ENCODE measurements at places on chromosomes 4 and X.

- no peak for DNase-seq
Observed at GRCh38 chr4:136088211-136088867, 1444.0 kb downstream of the PCDH18 start.

DNA sequence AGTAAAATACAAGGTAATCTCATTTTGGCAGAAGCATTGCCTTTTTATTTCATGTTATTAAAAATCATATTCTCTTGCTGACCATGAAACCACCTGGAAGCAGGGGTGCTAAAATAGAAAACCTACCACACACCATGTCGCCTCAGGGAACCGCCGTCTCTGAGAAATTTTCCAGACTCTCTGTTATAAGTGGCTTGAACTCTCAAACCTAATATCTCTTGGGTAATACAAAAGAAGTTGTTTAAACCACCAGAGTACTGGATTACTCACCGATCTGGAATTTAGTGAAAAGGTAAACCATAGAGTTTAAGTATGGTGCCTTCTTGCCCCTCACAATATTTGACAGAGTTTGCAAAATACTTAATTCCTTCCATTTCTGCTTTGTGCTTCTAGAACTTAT is 27.7 kb downstream of the ENPP6 start:
- DNase-seq = peak; percentile 34

DNA sequence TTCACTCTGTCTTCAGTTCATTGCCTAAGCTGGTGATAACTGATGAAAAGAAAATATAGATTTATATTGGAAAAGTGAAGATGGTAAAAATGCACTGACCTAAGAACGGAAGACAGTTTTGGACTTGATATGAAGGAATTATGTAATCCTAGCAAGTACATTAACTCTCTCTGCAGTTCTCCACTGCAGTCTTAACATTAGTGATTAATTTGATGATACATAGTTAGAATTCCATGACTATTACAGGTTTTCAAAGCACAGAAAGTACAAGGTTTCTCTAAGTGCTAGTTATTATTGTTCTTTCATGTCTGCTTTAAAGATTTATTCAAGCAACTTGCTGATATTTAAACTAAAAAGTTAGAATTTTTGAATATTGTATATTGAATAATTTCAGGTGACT is 1591.7 kb upstream of the ADGRL3 start:
- peak; percentile 40 for DNase-seq

DNA sequence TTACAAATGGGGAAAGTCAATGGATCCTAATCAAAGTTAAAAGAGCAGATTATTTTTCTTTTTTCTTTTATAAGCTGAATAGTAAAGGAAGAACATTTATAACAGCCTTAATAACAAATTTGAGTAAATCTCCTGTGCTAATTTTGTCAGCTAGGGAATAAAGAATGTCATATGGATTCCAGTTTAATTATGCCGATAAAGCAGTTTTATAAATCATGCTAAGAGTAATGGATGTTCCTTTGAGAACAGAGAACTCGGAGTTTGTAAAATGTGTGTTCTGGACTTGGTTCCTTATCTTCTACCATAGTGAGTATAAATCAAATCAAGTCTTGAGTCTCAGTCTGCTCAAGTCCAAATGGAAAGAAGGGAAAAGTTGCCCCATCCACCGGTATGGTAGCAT is 180.3 kb upstream of the FTHL17 start:
- no peak for DNase-seq

- DNase-seq = no peak
Observed at GRCh38 chr4:168655182-168655581, 158.3 kb downstream of the PALLD start.

- peak; percentile 73 for DNase-seq
Observed at GRCh38 chr4:123352240-123352945, 44.2 kb upstream of the SPRY1 start.

DNA sequence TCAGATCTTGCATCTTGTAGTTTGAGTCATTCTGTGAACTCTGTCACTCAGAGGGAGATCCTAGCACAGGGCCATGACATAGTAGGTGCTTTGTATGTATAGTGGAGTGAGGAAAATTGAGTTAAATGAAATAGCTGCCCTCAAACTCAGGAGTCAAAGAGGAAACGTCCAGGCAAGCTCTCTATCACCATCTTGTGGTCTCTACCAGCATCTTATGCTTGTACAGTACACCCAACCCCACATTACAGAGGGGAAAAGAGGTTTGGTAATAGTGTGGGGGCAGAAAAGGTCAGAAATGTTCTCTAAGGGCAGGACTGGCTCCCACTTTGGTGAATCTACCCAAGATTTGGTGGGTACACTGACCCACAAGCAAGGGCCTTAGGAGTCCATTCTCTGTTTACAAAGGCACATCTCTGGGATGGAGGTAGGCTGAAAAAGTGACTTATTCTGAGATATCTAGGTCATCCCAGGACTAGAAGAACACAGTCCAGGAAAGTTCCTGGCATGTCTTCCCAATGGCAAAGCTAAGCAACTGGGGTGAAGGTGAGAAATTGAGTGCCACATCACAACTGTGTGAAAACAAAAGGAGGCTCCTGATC is 131.8 kb downstream of the OR13H1 start:
- no peak for DNase-seq

DNA sequence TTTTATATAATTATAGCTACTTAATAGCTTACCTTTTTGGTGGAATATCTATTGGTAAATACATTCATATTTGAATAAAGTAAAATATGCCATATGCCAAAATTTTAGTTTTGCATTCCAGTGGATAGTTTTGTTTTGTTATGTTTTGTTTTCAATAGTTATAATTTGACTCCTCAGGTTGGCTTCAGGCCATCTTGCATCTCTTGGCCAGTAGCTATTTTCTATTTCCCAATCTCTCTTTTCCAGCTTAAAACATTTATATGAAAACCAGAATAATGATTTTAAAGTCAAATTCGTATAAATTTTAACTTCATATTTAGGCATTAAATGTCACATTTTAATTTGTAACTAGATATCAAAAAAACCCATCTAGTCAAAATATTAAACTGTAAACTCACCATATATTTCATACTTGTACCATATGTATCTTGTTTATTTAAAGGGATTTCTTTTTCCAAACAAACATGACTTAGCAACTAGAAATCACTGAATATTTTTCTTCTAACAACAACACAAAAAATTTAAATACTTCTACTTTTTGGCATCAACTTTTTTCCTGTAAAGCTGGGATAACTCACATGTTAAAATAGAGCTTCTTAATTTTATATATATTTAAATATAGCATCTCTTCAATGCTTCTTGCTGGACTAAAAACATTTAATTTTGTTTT is 1209.6 kb downstream of the PCDH7 start:
- no peak for DNase-seq

GRCh38 chrX:38660395-38661102 is 99.2 kb downstream of the TSPAN7 start:
- DNase-seq = no peak

GRCh38 chrX:84724576-84724975 is 222.3 kb upstream of the HDX start:
- DNase-seq = no peak

GRCh38 chr4:2822461-2823300 is 21.0 kb upstream of the ADD1 start:
- no peak for DNase-seq

DNA sequence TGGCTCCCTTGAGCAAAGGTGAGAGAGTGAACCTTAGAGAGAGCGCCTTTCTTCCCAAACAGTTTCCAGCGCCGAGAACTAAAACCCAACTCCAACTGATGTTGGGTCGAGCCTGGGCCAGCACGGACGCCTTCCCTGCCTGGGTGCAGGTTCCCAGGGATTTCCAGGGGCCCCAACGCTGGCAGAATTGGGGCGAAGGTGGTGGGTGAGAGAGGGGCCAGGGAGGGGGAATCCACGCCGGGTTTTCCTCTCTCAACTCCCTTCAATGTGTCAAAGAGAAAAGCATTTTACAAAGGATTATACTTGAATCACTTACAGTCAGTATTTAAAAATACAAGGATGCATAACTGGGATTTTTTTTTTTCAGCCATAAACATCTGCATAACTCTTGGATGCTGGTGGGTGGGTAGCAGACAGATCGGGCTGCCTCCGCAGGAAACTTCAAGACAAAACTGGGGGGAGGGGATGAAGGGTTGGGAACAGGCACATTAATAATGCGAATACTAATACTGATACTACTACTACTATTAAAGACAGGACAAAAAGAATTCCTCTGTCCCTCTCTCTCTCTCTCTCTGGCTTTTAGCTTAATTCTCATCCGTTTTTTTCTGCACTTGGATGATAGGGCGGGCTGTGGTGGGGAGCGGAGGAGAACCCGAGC is 1.3 kb upstream of the ARX start:
- no peak for DNase-seq

DNA sequence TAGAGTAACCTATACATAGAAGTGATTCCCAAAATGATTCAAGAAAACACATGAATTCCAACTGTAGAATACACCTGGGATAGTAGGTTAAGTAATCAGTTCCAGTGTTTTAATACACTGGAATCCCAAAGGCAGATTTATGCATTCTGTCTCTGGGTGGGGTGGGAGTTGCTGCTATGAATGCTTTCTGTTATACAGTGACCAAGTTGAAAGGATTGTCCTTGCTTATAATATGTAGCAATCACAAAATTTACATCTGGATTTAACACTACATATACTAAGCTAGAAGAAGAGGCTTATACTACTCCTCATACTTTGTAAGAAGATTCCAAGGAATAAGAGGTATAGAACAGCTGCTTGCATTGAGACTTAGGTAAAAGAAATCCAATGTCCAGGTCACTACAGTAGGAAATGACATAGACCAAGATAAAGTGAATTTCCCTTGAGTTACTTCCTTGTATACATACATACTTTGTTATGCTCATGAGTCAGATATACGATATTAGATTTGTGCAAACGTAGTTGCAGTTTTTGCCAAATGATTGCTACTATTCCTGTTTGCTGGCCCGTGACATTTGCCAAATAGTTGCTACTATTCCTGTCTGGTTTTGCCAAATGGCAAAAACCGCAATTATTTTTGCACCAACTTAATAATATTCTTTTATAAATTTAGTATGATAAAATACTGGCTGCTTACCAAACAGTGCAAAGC is 210.5 kb upstream of the DIAPH2 start:
- DNase-seq = no peak

DNA sequence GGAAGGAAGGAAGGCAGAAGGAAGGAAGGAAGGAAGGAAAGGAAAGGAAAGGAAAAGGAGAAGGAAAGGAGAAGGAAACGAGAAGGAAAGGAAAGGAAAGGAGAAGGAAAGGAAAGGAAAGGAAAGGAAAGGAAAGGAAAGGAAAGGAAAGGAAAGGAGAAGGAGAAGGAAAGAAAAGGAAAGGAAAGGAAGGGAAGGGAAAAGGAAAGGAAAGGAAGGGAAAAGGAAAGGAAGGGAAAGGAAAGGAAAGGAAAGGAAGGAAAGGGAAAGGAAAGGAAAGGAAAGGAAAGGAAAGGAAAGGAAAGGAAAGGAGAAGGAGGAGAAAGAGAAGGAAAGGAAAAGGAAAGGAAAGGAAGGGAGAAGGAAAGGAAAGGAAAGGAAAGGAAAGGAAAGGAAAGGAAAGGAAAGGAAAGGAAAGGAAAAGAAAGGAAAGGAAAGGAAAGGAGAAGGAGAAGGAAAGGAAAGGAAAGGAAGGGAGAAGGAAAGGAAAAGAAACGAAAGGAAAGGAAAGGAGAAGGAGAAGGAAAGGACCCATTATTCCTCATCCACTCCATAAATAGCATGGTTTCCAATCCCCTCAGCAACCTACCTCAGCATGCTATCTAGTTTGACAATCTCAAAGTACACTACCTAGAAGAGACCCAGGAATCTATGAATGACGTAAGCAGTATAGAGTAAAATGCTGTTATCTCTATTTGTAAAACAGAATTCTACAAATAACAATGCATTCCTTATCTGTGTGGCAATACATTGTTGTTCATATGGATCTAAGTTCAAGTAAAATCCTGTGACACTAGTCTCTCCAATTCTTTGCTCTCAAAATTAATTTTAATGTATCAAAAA is 209.7 kb downstream of the LRBA start:
- no peak for DNase-seq

- peak; percentile 80 for DNase-seq
Observed at GRCh38 chr4:48360285-48361011, 19.1 kb downstream of the SLAIN2 start.

DNA sequence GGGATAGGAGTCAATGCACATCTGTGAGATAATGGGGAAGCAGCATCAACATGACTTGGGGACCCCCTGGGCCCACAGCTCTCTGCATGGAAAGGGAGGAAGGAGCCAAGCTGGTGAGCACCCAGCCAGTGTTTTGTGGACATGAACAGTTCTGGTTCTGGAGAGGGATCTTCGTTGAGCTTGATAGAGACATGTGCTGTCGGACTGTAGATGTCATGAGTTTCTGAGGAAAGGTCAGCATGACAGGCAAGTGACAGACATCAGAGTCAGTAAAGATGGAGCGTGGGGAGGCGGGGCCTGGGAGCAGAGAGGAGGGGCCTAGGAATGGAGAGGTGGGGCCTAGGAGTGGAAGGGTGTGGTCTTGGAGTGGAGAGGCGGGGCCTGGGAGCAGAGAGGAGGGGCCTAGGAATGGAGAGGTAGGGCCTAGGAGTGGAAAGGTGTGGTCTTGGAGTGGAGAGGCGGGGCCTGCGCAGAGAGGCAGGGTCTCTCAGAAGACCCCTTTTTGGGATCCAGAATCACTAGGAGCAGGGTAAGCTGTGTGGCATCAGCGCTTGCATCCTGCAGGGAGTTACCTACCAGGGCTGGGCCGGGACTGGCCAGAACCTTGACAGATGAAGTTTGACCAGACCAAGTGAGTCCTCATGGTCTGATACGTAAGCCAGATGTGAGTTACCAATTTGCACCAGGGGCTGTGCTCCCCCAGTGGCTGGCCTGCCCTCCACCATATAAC is 33.7 kb downstream of the PIGG start:
- peak; percentile 9 for DNase-seq

- no peak for DNase-seq
Observed at GRCh38 chr4:122707497-122707896, 25.0 kb upstream of the BBS12 start.

DNA sequence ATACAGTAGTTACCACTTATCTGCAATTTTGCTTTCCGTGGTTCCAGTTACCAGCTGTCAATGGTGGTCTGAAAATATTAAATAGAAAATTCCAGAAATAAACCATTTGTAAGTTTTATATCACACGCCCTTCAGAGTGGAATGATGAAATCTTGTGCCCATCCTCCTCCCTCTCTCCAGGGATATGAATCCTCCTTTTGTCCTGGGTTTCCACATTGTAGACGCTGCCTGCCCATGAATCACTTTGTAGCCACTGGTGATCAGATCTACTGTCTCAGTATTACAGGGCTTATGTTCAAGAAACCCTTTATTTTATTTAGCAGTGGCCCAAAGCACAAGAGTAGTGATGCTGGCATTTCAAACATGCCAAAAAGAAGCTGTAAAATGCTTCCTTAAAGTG is 198.6 kb downstream of the KCNIP4 start:
- no peak for DNase-seq

DNA sequence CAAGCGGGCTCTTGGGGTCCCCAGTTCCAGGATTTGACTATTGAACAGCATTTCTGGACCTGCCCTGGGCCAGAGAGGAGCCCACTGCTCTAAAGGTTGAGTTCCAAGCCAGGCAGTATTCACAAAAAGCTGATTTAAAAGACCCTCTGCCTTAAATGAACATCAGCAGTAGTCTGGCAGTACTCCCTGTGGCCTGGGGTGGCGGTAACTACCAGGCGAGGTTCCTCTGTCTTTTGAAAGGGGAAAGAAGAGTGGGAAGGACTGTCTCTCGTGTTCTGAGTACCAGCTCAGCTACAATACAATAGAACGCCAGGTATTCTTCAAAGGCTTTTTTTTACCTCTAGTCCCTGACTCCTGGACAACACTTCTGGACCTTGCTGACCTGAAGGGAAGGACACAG is 456.4 kb upstream of the TEX13C start:
- no peak for DNase-seq

- DNase-seq = no peak
Observed at GRCh38 chr4:8592366-8593263, at the start of gene CPZ. Gene CPZ (plus strand): TSS chr4:8592765. CDS start chr4:8592834, 69 bp downstream.

GRCh38 chrX:69988955-69989394 is 60.8 kb downstream of the AWAT2 start:
- no peak for DNase-seq

Data from foreskin keratinocyte (primary cell).